Right kidney (tissue), 9 donors: ENCODE measurements at places on chromosomes 11 and 22.

DNA sequence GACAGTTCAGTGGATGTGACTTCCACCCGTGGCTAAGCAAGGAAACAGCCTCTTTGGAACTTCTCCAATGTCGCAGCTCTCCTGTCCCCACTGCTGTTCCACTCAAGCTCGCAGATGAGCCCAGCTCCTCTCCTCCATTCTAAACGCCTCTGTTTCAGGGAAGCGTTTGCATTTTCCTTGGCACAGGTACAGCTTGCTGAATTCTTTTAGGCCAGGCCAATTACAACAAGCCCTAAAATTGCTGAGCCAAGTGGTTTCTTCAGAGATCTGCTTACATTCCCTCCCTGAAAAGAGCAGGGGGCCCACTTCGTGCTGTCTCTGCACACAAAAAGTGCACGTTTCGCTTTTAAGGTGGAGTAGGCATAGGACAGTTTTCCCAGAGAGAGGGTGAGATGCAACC, 91.5 kb upstream of the BLID start:
- DNase-seq, result peak; percentile 43

- DNase-seq, result no peak
Observed at GRCh38 chr11:96293109-96293508, 49.9 kb downstream of the MAML2 start.

DNA sequence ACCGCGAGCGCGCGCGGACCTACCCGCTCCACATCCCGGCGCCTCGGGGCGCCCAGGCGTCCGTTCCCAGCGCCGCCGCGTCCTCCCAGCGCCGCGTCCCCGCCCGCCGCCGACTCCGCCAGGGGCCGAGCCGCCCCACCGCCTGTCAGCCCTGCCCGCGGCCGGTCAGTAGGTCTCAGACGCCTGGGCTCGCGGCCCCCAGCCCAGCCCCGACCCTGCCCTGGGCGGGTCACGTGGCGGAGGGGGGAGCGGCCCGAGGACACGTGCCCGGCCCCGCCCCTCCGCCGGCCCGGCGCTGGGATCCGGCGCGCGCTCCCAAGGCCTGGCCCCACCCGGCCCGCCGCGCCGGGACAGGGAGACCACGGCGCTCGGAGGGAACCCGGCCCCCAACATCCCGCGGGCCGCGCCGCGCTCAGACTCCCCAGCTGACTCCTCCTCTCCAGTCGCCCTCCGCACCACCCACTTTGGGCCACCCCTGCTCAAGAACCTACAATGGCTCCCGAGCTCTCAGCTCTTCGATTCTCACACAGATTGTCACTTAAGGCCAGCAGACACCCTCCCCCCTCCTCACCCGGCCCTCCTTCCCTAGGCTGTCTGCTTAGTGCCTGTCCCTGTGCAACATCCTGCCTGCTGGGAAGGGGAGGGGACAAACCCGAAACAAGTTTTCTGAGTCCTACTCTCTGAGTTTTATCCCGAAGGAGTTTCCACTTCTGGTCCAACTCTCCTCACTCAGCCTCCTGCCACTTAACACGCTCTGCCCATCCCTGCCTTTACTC, at the start of gene RAB3IL1:
TSS of gene RAB3IL1 (minus strand) at position 233 of the 776 bp plus-strand sequence. CDS start at position 34, 199 bp downstream.
- DNase-seq, result peak; percentile 70

GRCh38 chr11:105000797-105001196, 22.2 kb downstream of the CASP5 start:
- DNase-seq, result no peak

DNA sequence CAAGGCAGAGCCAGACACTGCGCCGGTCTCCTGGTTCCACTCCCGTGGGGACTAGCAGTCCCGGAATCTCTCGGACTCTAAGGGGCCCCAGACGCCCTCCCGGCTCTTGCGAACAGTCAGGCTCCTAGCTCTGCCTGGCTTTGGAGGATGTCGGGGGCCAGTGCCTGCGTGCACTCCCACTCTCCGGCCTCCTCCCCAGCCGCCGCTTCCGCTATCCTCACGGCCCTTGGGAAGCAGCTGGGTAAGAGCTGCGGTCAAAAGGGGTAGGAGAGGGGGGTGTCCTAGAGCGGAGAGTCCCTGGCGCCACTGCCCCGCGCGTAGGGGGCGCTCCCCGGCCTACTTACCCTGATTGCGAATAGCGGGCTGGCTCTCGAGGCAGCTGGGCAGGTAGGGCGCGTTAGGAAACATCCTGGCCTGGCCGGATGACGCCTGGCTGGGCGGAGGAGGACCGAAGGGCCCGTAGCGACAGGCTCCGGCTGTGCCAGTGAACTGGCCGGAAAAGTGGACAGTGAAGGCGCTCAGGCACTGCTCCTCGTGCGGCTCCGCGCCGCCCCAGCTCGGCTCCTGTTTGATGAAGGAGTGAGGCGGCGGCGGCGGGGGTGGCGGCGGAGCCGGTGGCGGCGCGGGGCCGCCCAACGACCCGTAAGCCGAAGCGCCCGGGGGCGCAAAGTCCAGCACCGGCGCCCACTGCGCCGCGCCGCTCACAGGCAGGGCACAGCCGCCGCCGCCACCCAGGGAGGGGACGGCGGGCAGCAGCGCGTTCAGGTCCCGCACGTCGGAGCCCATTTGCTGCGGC, 785 bp downstream of the WT1 start:
- peak; percentile 80 for DNase-seq

DNA sequence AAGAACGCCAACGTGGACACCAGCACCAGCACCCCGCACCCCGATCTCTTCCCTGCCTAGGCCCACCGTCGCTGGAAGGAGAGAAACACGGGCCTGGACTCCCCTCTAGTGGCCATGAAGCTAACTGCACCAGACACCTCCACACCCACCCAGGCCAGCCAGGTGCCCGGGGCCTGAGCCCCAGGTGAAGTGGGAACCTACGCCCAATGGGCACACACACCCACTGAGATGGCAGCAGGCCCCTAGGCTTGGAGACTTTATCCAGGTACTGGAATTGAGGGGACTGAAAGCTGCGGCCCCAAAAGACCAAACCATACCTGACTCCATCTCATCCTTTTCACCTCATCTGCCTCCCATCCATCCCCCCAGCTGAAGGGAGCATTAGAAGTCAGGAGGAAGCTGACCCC, 81.0 kb downstream of the BUD13 start:
- DNase-seq, result peak; percentile 55

DNA sequence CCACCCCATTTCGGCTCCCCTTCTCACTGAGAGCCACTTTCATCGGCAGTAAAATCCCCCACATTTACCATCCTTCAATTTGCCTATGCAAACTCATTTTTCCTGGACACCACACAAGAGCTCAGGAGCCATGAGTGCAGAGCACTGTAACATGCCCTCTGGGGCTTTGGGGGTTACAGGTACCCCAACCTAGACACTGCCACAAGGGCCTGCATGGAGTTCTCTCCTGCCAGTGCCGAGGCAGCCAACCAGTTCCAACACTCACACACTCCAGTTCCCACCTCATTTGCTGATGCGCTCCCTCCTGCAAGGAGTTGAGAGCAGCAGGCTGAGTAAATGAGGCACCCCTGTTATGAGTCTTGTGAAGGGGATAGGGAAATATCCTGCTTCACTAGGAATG, 76.1 kb downstream of the SMCO4 start:
- DNase-seq, result no peak

DNA sequence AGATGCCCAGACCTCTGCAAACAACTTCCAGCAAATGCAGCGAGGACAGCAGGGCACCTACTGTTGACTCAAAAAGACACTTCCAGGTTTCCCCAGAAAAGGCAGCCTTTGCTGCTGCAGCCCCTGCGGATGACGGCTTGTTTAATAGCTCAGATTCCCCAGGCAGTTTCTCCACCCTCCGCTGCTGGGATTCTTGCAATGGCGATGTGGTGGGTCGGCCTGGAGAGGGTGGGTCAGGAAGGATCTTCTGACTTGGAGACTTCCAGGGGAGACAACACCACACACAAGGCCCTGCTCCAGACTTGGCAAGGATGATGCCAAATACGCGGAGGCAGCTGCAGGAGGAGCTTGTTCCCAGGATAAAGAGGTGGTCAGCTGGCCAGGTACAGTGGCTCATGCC, 17.9 kb upstream of the TREH start:
- DNase-seq, result no peak

- no peak for DNase-seq
Observed at GRCh38 chr11:85266646-85267045, 360.5 kb downstream of the DLG2 start.
